ENCODE measurements at places on chromosomes 3 and 15.

- no peak for DNase-seq
Measured at GRCh38 chr3:47907784-47908183, 104.8 kb downstream of the DHX30 start.

GRCh38 chr15:50046867-50047266 is 72.2 kb downstream of the ATP8B4 start:
- no peak for DNase-seq

DNA sequence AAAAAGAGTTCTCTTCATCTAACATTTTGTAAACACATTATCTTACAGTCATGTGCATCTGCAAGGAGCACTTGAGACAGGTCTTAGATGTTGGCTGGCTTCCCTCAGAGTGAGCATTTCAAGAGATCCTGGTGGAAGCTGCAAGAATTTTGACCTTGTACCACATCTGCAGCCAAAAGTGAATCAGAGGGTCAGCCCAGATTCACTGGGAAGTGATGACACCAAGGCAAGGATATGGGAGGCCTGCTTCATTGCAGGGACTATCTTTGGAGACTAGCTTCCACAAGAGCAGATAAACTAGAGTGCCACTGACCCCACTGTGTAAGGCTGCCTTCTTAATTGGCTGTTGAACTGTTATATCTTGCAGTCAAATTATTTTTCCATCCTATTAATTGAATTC is 21.3 kb upstream of the GADL1 start:
- no peak for DNase-seq

DNA sequence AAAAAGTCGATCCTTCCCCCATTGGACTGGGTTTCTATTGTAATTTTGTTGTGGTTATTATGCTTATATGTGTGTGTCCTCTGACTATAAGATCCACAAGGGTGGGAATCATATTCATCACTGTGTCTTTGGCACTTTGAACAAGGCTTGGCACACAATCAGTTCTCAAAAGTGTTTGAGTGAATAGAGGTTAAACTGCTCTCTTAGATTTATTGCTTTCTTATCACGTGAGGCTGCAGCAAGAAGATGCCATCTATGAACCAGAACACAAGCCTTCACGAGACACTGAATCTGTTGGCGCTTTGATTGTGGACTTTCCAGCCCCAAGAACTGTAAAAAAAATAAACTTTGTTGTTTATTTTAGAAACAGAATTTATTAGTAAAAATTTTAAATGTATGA is 295.0 kb upstream of the MDFIC2 start:
- no peak for DNase-seq

- DNase-seq: no peak
Measured at GRCh38 chr3:43289841-43290470, 3.6 kb downstream of the SNRK start.

- DNase-seq: no peak
Measured at GRCh38 chr15:51869060-51869421, 39.6 kb downstream of the TMOD3 start.

DNA sequence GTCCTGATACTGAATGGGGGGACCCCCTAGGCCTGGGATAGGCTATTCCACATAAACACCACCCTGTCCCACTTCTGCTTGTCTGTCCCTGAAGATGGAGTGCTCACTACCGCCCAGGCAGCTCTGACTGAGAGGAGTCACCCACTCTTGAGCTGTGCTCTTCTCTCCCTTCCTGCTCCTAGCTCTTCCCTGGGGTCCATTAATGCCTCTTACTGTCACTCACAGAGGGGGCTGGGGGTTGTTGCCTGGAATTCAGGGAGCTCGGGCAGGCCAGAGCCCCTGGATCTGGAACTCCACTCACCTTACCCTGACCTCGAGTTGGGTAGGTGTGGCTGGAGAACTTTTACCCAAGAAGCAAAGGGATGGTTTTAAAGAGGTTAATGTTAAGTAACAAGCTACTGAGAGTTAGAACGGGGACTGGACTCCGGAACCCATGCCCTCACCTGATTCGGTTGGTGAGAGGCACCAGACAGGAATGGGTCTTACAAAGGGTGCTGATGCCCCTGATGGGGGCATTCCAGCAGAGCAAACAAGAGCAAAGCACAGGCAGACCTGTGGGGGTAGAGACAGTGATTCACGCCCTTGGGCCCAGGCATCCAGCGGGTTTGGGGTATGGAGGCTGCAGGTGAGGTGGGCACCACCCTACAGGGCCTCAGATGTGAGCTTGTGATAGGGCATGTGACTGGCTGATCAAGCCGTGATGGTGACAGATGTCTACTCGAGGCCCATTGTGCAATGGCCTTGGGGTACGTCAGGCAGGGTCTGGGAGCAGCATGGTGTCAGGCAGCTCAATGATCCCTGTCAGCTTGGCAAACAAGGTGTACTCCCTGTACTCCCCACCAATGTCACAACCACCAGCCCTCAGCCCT is 5.4 kb downstream of the NBEAL2 start:
- no peak for DNase-seq

DNA sequence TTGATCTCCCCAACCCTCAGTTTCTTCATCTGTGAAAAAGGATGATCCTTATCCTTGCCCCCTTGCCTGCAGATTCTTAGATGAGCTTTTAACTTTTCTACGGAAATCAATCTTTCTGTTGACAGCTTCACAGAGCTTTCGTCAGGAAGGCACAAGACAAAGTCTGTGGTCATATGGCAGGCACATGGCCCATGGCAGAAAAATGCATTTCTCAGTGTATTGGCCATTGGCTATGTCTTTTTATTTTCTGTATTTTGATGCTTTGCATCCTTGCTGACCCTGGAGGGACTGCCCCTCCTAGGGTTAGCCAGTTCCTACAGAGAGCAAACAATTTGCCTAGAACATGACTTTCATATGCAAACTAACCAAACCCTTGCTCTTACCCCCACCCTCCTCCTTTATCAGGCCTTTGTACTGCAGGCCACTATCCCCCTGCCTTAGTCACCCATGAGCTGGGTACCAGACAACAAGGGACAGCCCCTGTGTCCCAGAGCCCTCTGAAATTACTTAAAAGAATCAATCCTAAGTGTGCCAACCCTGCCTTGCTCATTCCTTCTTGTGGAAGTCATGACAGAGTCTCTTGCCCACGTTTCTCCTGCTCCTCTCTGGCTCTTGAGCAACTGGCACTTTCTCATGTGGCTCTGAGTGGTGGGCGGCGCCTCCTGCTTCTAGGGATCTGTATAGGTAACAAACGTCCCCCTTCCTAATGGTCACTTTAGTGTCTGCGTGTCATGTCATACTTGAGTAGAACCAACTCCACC is 24.1 kb upstream of the NOX5 start:
- no peak for DNase-seq

- no peak for DNase-seq
Measured at GRCh38 chr15:74869372-74869725, 3.8 kb downstream of the SCAMP2 start.

DNA sequence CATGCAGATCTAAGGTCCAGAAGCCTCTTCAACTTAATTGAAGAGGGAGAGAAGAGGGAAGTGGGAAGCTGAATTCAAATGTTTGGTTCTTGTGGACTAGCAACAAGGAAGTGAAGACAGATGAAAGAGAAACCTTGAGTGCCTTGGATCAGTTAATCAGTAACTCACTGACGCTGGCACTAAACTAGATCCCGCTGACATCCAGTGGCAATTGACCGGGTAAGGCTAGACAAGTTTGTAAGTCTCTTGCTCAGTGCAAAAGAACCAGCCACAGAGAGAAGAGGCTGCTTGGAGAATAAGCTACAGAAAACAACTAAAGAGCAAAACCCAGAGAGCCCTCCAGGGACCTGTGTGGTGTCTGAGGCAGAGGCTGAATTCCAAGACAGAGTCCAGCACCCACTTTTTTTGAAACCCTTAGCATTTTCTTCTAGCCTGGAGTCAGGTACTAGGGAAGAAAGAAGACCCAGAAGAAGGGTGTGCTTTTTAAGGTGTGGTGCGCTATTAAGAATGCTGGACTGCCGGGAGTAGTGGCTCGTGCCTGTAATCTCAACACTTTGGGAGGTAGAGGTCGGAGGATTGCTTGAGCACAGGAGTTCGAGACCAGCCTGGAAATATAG is 6.9 kb downstream of the PLCH1 start:
- no peak for DNase-seq

- no peak for DNase-seq
Measured at GRCh38 chr3:126777366-126777765, 73.3 kb downstream of the CHCHD6 start.

DNA sequence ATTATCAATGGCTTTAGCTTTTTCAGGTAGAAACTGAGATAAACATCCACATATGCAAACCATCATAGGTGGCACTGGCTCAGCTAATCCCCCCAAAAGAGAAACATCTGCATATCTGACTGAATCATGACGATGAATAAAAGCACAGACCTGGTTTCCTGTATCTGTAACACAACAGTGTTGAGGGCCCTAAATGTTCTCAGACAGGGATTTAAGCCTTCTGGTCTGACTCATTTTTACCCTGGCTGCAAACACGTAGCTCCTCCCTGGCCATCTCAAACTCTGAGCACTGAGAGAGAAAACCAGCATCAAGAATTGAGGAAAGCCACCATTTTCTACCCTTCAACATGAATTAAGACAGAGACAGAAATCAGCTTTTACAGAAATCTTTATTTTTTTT is 35.2 kb downstream of the GLB1 start:
- no peak for DNase-seq

DNA sequence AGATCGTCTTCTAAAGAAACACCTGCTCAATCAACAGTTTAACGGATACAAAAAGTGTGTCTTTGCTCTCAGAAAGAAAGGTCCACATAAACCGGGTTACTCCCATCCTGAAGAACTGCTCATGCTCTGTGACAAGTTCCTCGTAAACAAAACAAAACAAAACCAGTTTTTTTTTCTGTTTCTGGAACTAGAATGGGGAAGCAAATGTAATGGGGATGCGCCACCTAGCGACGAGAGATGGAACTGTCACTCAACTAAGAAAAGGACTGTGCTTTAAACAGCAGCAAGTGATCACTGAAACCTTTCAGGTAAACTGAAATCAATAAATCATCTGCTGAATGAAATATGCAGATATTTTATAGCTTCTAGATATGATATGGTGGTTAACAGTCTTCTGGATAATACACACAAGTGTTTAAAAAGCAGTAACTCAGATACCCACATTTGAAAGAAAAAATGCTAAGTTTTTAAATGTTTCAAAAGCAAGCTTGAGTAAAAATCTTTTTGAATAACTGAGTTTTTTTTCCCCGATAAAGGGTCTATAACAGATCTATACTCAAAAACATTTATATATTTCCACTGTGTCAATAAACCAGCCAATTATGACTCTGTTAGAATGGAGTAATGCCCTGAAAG is 10.9 kb downstream of the TM2D3 start:
- peak; percentile 57 for DNase-seq

- no peak for DNase-seq
Measured at GRCh38 chr15:40150163-40150925, 10.5 kb upstream of the BUB1B start.

DNA sequence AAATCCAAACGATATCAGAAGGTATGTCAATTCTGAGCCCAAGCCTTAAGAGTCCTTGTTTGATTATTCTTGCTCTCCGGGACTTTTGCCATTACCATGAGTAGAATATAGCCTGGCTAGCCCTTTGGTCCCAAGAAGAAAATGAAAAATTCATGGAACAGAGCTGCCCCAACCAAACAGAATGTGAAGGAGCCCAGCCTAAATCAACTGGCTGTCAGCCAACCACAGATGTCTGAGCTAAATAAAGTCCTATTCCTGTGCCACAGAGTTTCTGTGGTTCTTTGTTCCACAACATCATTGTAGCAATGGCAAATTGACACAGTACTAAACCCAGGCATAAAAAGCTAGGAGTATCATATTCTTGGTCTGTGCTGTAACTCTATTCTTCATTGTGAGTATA is 185.2 kb downstream of the CPNE4 start:
- DNase-seq: no peak

DNA sequence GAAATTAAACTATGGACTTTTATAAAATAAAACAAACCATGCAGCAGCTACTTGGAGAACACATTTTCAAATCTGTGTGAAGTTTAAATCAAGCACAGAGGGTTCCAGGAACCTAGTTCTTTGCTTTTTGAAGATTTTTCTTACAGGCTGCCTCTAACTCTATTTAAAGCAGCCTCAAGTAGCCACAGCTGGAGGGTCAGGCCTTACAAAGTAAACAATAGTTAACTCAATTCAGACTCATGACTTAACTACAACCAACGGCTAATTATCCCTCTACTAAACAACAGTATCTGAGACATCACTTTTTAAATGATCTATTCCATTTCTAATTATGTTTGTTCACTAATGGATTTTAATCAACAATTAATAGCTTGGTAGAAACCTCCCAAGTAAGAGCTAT is 9.8 kb downstream of the LRIG1 start:
- no peak for DNase-seq

DNA sequence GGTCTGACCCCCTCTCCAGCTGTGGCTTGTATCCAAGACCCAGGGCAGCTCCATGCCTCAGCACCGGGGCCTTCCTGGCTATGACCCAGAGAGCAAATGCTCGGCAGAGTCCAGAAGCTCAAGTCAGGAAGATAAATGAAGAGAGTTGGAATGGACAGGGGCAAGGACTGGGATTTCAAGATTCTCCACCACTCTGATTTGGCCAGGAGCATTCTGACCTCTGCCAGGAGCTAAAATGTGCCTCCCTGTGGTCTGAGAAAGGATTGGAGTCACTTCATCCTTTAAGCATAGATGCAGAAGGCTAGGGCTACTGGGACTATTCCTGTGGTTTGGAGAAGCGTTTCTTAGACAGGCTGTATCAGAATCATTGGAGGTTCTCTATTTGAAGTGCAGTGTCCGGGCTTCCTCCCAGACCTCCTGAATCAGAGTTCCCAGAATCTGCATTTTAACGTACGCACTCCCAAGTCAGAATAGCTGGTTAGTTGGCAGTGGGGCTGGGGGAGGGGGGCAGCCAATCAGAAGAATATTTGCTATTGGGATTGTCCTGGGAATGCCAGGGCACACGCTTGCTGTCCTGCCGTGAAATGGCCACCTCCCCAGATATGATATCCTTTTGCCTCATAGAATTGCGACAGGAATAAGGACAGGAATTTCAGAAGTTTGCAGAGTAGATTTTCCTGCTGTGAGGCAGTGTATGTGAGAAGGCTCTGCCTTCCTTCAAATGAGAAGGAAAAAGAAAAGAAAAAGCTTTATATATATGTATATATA is 57.4 kb downstream of the HRH1 start:
- DNase-seq: no peak

DNA sequence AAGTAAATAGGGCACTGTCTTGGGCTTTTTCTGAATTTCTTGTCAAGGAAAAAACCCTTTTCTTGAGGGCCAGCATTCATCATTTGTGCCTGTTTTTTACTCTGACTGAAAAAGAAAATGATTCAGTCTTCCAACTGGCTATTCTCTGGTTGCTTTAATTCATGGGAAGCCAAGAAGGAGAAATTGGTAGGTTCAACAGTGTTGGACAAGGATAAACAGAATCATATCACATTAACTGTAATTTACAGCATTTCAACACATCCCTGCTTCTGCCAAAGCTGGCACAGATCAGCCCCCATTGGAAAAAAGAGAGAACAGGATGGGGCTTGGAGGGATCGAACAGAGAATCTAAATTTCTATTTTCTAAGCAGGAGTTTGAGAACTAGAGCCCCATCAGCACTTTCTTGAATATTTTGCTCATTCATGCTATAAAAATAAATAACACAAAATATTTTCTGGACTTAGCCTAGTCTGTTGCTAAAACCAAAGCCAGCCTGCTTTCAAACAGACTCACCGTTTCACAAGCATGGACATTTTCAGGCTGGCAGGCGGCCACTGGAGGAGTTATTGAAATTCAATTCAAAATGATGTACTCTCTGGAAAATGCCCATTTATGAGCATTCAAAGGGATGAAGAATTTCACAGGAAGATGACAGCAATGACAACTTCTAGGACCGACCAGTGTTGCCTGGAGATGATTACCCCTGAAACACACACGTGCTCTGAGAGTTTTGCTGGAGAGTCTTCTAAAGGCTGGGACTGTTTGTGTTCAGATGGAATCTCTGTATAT is 181.2 kb downstream of the WNT5A start:
- no peak for DNase-seq

- DNase-seq: no peak
Measured at GRCh38 chr3:117844676-117845075, 1135.1 kb downstream of the TUSC7 start.

All from stimulated activated CD4-positive, alpha-beta T cell treated with anti-CD3 and anti-CD28 coated beads, Interleukin-1b, Interleukin-23, amount 100 ng/mL, for 24 hours (primary cell).